AG09309 (cell line): ENCODE measurements at places on chromosomes 2 and 18.
A peak's percentile ranks its signal among the peaks of the same experiment; 100 is the strongest.

DNA sequence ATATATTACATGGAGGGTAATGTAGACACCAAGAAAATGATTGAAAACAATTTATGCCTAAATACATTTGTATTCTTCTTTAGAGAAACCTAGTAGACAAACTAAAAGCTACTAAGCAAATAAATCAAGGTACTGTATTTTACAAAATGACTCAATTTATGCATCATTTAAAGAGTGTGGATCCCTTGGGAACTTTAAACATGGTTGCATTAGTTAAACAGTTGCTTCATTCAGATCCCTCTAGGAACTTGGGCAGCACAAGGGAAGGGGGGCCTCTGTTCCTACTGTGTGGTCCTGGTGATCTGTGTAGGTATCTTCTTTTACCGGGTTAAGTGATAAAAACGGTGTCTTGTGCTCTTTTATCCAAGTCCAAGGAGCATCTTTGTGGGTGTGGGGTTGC lies 31.5 kb upstream of the ATP8B1 start:
- no peak for DNase-seq

DNA sequence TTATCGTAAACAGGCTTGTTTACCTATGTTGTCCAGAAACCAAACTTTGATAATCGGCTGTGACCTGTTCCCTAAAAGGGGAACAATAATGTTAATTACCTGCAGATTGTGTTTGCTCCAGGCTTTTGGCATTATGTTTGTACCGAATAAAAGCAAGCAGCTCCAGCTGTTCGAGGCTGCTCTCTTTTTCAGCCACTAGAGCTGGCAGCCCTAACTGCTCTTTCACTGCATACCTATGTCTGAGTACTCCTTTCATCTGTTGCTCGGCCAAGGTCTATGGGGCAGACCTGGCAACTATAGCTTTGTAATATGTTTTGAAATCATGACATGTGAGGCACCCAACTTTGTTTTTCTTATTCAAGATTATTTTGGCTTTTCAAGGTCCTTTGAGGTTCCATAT lies 77.8 kb upstream of the EHBP1 start:
- DNase-seq, result no peak

GRCh38 chr2:197673606-197674005 lies 1.8 kb downstream of the RFTN2 start:
- no peak for DNase-seq

DNA sequence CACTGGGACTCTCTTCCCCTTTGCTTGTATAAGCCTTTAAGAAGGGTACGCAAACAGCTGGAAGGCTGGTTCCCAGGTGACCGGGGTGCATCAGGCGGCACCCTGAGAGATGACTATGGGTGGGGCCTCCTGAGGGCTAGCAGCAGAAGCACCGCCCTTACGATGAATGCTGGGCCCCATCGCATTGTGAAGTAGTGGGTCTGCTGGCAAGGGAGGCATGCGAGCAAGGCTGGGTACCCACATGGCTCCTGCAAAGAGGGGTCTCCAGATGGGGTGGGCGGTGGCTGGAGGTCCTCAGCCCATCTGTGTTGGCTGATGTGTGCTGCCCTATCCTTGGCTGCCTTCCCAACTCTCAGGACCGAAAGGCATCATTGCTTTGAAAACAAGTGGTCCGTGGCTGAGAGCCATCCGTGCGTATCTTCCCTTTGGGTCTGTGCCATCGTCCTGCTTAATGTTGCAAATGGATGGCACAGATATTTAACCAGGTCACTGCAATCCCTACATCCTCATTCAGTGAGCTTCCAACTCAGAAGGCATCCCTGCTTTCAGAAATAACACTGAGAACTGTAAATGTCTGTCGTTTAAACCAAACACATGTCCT lies 83.5 kb upstream of the GPC1 start:
- no peak for DNase-seq

DNA sequence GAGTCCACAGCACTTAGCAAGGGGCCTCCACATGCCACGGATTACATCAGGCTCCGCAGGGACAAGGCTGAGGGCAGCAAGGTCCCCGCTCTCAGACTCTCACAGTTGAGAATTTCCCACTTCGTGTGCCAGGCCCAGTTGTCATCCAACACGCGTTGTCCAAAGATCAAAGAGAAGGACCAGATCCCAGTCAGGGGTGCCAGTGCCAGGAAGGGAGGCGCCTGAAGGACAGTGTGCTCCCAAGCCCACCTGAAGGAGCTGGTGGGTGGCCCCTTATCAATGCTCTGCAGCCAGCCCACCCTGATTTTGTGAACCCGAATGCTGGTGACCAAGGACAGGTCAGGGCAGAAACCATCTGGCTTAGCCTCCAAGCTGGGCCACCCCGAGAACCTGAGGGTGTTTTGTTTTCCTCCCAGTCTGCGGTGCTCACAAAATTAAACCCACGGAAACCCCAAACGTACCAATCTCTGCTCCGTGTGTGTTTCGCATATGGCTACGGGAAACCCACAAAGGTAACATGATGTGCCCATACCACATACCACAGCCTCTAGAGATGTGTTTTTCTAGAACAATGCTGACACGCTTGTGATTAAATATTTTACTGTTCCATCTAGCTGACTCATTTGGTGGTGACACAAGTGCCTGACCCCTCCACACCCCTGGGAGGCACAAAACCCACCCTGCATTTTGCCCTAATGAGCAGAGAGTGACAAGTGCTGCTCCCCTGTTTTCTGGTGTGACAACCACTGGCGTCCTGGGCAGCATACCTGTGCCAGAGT lies 24.5 kb downstream of the CRACDL start:
- DNase-seq, result no peak

GRCh38 chr2:149629026-149629425 lies 41.5 kb upstream of the MMADHC start:
- no peak for DNase-seq

GRCh38 chr2:75517547-75518230 lies 43.0 kb downstream of the EVA1A start:
- DNase-seq, result no peak

GRCh38 chr2:161402297-161402696 lies 13.8 kb upstream of the TBR1 start:
- DNase-seq, result no peak

DNA sequence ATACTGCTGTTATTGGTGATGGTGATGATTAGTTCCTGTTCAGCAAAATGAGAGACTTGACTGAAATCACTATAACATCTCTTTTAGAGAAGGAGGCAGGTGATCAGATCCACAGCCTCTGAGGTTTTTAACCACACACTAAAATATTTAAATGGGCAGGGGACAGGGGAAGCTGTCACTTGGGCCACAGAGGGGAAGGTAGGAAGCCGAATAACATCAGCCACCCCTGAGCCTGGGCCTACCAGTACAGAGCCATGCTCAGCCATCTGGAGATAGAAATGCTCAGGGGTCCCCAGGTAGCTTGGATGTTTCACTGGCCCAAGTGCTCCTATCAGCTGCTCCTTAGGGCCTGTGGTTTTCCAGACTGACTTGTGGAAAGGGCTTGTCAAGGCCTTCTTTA lies 122.3 kb downstream of the MRO start:
- no peak for DNase-seq

GRCh38 chr18:77567205-77567604 lies 317.6 kb downstream of the GALR1 start:
- DNase-seq, result no peak

DNA sequence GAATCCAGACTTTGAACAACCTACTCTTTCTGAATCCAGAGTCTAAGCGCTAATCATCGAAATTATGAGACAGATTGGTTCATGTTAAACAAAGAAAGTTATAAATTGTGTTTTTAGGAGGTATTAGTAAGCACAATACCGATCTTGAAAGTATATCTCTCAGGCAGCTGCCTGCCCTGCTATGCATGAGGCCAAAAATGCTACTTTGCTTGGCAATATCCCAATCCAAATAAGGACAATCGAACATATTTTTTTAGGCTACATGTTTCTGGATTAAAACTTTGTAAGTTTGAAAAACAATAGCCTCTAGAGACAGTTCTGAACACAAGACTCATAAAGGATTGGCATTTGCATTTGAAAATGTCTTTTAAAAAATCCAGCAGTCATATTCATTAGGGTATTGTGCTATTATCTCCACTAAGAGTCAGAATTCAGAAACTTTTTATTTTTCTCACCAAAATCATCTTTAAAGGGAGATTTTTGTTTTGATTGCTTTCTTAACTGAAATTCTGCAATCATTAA lies 167.1 kb downstream of the PDE1A start:
- no peak for DNase-seq

DNA sequence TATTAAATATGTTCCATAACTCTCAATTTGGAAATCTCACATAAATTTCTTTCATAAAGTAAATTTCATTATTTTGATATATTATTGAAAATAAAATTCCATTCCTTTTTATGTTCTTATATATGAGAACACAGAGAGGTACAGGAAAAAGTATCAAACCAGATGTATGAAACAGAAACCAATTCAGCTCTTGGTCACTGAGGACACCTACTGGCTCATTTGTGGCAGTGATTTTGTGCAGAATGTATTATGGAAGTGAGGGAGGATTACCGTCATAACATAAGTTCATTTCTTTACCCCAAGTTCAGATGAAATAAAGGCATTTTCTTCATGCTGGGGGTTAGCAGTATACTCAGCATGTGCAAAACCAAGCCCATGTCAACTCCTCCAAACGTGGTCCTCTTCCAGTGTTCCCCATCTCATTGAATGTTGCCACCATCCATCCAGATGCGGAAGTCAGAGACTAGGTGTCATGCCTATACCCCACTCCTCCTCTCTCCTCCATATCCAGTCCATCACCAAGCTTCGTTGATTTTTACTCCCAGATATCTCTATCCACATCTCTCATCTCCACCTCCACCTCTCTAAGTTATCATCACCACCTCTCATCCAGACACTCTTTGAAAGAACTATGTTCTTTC lies 41.7 kb upstream of the MALL start:
- peak; percentile 50 for DNase-seq

DNA sequence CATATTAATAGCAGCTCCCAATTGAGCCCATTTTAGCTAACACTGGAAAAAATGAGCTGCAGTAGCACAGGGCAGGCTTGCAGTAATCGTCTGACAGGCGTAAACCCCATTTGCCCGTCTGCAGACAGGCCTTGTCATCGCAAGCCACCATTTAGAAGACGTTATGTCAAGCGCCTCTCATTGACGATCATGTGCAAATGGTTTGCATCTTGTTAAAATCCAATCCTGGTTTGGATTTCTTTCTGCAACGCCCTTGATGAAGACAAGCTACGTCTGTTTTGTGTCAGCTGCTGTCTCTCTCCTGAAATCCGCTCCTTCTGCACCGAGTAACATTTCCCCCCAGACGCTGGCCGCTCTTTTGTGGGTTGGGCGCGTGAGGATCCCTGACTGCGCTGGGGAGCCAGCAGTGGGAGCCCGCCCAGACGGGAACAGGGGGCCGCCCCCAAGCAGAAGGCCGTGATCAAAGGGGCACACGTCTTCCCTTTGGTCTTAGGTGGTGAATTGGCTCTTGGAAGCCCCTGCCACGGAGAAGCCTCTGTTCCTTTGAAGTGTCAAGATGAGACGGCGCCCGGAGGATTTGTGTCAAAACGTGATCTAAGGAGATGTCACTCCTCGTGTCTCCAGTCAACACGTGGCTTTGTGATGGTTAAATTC lies 84.2 kb upstream of the GPC1 start:
- DNase-seq, result no peak

DNA sequence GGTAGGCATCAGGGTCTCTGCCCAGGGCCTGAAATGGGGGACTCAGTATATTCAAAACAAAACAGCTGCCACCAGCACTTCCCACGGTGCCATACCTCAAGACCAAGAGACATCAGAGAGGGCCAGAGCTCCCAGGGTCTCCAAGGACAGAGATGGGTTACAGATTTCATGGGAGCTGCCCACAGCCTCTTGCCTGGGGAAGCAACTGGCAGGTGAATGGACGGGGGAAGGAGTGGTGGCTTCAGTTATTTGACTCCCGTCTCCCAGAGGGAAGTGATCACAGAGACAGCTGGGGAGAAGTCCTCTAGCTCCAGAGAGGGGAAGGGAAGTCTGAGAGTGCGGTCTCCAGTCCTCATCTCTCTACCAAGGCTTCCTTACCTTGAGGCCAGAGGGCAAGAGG lies 15.8 kb upstream of the SFXN5 start:
- DNase-seq, result no peak

DNA sequence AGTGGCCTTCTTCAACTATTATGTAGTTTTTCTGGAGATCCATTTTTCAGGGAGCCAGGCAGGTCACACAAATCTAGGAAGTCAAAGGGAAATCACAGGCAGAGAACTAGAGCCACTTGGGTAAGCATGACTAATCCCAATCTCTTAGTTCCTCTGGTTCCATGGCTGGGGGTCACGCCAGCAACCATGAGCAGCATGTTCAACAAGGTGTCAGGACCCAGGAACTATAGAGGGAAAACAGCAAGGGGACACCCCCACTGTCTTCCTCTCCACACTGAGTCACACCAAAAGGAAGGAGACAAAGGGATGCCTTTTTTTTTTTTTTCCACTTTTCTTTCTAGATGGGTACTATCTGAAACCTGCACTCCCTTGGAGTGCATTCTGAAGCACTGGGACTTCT lies 250.9 kb downstream of the OTX1 start:
- no peak for DNase-seq

DNA sequence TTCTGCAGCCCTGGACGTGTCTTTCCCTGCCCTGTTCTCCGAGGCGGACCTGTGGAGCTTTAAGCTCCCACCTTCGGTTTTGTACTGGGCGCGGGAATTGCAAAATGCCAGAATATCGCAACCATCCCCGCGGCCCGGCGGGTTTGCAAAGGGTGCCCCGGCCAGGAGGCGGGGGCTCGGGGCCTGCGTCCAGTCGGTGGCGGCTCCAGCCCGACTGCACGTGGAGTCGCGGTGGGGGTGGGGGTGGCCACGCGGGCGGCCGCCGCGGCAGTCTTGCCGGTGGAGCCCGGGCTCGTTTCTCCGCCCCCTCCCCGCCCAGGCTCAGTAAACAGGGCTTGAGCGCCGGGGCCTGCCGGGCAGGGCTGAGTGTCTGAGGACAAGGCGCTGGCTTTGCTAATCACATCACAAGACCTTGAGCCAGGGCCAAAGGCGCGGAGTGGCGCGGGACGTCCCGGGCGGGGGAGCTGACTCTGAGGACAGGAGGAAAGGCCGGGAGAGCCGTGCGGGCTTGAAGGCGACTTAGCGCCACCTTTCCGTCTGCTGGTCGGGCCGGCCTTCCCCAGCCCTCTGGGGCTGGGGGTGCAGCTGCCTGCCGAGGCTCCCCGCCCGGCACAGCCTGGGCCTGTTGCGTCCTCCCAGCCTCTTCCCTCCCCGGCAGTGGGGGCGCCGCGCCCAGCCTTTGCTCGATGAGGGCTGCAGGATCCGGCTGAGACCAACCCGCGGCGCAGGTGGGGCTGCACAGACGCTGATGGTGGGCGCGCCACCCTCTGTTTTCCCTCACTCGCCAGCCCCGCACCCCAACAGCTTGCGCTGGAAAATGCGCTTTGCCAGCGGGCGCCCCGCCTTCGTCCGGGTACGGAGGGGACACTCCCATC lies 786 bp upstream of the ZFP36L2 start:
- no peak for DNase-seq
